ENCODE measurements at places on chromosomes 6 and 20.
A peak's percentile ranks its signal among the peaks of the same experiment; 100 is the strongest.

DNA sequence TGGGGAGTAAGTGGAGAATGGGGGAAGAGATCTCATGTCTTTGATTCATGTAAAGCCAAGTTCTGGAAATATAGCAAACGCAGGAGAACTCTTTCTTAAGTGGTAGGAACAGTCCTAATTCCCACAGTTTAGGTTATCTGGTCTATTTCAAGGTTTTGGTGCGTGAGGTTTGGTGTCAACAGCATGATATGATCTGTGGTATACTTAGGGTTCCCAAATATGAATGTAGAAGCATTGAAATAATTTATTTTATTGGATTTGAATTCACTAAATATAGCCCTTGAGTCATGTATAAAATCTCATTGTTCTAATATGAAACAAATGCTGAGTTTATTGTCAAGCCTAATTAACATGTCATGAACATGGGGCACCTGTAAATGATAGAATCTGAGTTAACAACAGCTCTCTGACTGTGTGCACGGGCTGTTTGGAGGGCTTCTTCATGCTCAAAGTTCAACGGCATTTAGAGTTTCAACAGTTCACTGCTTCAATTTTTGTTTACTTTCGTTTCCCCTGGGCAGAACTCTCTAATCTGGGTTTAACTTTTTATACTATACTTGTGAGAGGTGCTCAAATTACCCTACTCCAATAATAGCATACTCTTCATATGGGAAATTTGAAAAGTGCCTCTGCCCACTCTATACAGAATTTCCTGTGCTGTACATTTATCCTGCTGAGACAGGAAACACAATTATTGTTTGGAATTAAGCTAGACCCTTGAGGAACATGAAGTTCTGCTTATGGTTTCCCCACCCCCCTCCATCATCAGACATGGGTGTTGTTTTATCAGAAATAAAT, 236.3 kb upstream of the ZNF217 start:
- DNase-seq = peak; percentile 69

GRCh38 chr6:151070631-151071051, 169.1 kb upstream of the AKAP12 start:
- peak; percentile 35 for DNase-seq

DNA sequence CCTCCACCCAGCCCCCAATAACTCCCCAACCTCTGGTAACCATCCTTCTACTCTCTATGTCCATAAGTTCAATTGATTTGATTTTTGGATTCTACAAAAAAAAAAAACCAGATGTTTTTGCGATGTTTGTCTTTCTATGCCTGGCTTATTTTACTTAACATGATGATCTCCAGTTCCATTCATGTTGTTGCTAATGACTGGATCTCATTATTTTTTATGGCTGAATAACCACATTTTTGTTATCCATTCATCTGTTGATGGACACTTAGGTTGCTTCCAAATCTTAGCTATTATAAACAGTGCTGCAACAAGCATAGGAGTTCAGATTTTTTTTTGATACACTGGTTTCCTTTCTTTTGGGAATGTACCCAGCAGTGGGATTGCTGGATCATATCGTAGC, 98.8 kb downstream of the LYRM2 start:
- DNase-seq = no peak

GRCh38 chr20:36202891-36203338, 33.4 kb upstream of the AAR2 start:
- DNase-seq = peak; percentile 44

- DNase-seq = peak; percentile 16
These were observed 38.9 kb downstream of the FBXO9 start for GRCh38 chr6:53103993-53104675.

DNA sequence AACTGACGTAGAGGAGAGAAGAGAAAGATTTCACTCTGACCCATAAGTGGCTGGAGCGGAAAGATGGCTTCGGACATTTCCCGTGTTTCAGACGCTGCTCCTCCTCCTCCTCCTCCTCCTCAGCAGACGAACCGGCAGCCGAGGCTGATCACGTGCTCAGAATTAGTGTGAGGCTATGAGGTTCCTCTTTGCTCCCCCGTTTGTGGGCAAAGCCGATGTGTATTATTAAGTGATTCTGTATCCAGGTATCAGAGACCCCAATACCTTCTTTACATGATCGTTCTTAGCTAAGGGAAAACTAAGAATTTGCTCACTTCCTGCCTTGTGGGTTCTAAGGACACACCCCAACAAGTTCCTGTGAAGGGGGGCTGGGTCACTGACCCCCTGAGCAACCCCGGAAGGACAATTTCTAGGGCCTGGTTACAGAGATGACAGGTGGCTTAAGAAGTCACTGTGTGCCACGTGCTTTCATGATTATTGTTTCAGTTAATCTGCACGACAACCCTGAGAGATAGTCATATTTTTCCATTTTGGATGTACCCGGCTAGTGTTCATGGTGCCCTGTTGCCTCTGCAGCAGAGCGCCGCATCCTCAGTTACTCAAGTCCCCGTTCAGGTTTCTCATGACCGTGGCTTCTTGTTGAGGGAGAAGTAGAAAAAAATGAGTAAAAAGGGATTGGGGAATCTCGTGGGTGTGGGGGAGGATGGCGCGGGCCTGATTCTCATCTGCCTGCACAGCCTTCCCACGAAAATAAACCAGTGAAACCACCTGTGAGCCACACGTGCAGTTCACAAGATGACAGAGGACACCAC, 671.8 kb downstream of the QKI start:
- no peak for DNase-seq
